ENCODE measurements at places on chromosomes 5 and 9. TPM values are rescaled to one million over a fixed set of nuclear protein-coding genes. Genes with fewer than 3 reads are reported as not detected.

Gene RAPGEF1
- total RNA-seq: 9.6 TPM

Gene CCDC152
- 20.8 TPM for total RNA-seq

Gene WWC1
- not detected for total RNA-seq

Gene TMC1
- not detected for total RNA-seq

Gene CDH6
- not detected for total RNA-seq

Gene LEAP2
- total RNA-seq: 6.6 TPM

Gene SERINC5
- 2.6 TPM for total RNA-seq

Gene FGFR4
- total RNA-seq: 3.6 TPM

Gene EXOC3
- total RNA-seq: 24.4 TPM

Gene ZFP2
- not detected for total RNA-seq

Gene CKMT2
- total RNA-seq: not detected

Gene BTNL3
- total RNA-seq: not detected

Gene PCDHB6
- not detected for total RNA-seq

Gene ARHGAP26
- 39.8 TPM for total RNA-seq

Gene ZDHHC11B
- total RNA-seq: 0.34 TPM

Gene ERCC6L2
- total RNA-seq: 51.2 TPM

Gene PKD2L2
- not detected for total RNA-seq

Gene COL15A1
- total RNA-seq: 0.93 TPM

Gene SNX30
- total RNA-seq: 43.8 TPM

Gene SLC4A9
- total RNA-seq: not detected

Gene PCDHGC5
- 5.8 TPM for total RNA-seq
